8988T (cell line): ENCODE measurements at places on chromosomes 2 and 18.

DNA sequence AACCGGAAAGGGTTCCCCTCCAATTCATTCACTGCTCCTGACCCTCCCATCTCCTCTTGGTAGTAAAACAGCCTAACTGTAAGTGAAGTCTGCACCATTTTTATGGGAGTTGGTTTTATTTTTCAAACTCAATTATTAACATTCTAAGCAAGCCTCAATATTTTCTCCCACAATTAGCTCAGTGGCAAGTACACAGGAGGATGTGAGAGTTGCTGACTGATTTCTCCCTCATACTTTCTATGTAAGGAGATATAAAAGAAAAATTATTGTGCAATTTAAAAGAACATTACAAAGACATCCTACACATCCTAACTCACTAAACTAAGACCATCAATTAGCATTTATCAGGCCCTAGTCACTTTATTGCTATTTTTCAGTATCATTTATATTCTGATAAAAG is 73.9 kb downstream of the PIAS2 start:
- no peak for DNase-seq

- no peak for DNase-seq
These were observed 30.7 kb upstream of the LGALSL start for GRCh38 chr2:64423303-64423702.

DNA sequence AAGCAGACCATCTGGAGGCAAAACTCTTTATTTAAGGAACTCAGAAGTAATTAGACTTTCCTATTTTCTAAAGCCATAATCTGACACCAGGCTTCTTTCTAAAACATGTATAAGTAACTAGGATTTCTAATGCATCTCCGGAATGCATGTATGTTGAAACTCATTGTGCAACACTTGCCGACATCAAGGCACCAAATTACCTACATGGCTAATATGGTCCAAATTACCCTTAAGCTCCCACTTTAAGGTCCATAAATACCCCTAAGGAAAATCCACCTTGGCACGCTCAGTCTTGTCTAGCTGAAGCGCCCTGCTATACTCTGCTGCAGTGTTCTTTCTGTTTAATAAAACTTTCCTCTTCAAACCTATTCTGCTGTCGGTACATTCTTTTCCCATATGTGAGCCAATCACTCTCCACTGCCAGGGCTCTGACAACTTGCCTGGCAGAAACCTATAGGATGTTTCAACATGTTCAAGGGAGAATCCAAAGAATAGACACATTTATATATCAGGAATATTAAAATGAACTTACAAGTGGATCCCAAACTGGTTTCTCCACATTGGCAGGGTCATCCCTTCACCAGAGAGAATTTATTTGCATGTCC is 171.9 kb downstream of the GALNT1 start:
- no peak for DNase-seq

DNA sequence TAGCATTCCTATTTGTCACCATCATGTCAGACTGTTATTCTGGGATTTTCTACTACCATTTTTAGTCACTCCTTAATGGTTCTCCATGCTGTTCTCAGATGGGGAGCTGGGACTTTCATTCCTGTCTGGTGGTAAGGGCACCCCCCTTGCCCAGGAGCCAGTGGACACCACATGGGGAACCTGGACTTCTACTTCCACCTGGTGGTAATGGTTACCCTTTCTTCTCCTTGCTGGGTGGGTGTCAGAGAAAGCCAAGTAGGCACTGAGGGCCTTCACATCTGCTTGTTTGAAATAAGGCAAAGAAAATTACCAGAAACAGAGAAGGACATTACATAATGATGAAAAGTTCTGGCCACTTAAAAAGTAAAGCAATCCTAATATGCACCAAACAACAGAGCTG is 239.8 kb downstream of the FHOD3 start:
- no peak for DNase-seq

DNA sequence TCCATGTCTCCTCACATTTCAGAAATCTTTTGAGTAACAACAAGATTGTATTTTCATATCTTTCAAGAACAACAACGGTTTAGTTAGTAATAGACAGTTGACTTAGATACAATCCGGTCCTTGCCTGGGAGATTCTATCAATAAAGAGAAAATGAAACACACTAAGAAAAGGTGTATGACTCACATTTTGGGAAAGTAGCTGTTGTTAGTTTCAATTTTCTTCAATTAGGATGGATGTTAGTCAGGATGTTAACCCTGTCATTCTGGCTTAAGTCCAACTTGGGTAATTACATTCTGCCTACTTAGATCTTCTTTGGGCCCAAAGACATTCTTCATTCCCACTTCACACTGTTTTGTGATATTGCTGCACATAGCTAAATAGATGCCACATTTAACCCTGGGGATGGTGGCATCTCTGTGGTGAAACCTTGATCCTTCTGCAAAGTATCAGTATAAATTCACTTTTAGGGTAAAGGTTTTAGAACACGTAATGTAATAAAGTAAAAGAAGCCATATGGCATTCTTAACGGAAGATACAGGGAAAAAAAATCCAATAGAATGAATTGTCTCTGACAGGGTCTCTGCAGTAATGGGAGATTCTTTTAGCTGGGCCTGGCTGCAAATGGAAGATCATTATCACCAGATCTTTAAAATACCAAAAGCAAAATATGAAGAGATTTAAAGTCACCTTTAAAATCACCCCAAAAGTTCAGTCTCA is 365.5 kb downstream of the FIGN start:
- no peak for DNase-seq

DNA sequence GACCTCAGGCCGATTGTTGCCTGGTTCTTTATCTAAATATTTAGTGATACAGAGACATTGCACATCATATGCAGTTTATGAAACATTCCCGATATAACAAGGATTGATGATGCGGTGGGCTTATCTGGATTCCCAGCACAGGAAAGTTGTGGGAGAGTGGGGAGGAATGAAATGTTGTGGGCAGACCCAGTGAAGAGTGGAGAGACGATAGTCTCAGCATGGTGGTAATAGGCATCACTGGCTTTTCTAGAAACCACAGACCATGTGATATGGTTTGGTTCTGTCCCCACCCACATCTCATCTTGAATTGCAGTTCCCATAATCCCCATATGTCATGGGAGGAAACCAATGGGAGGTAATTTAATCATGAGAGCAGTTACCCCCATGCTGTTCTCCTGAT is 34.8 kb upstream of the RND3 start:
- no peak for DNase-seq

- no peak for DNase-seq
These were observed 968.5 kb downstream of the BCL11A start for GRCh38 chr2:59584958-59585357.

DNA sequence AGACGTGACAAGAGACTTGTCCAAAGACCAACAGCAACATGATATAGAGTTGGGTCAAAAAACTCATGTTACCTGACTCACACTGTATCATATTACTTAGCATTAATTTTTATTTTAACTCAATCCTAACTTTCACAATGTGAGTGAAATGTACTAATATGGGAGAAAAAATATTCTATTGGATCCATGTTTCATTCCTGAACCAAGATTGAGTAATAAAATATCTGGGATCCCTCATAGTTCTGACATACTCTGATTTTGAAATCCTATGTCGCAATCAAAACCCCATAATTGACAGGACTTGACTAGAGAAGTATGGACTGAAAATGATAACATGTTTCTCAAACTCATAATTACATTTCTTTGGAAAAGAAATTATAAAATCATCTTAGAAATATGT is 190.4 kb downstream of the RIT2 start:
- no peak for DNase-seq

GRCh38 chr2:187415449-187415848 is 32.6 kb downstream of the CALCRL start:
- no peak for DNase-seq

DNA sequence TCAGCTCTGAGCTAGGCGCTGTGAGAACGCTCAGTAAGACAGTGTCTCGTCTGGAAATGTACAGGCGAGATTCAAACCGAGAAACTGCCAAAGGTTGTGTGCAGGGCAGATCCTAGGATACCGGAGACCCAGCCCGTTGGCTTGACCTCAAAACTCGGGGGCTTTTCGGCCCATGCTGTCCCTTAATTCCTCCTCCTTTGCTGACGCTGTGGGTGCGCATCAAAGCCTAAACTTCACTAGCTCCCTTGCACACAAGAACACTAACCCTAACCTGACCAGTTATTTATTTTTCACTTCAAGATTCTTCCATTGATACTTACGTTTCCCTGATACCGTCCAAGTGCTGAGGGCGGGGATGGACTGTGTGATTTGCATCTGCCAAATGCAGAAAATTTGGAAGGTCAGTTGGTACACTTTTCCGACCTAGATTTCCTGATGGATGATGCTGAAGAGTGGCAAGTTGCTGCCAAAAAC is 1.0 kb upstream of the AAK1 start:
- DNase-seq = no peak

GRCh38 chr2:187922846-187923245 is 368.6 kb upstream of the TFPI start:
- no peak for DNase-seq

- DNase-seq = no peak
These were observed 130.0 kb downstream of the C2orf74 start for GRCh38 chr2:61291851-61292575.

GRCh38 chr2:239222312-239222660 is 178.5 kb downstream of the HDAC4 start:
- DNase-seq = no peak

DNA sequence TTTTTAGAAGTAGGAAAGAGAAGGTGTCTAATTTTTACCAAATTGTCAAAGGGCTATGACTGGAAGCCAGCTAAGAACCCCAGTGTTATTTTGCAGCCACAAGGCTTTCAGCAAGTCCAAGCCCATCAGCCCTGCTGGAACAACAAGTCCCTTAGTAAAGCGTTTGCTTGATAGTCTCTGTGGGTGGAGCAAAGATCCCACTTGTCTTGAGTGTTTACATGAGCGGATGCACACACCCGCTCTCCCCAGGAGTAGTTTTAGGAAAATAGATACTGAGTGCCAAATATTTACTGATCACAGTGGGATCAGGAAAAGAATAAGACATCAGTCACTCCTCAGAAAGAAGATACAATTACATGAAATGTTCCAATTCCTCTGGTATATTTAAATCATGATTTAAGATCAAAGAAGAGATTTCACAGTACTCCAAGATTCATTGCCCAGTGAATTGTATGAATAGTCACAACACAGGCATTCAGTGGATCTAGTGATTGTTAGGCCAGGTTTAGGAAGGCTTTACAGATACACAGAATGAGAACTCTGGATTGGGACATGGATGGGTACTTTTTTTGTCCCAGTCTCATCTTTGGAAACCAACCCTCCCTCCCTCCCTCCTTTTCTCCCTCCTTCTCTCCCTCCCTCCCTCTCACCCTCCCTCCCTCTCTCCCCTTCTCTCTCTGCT is 514.9 kb downstream of the PTPRM start:
- no peak for DNase-seq

GRCh38 chr2:70514612-70515055 is 39.0 kb downstream of the TGFA start:
- no peak for DNase-seq

- no peak for DNase-seq
These were observed at the start of gene CYP26B1 for GRCh38 chr2:72147303-72147971. CYP26B1 (minus strand) TSS chr2:72147862; CDS start chr2:72147834, 28 bp downstream.

DNA sequence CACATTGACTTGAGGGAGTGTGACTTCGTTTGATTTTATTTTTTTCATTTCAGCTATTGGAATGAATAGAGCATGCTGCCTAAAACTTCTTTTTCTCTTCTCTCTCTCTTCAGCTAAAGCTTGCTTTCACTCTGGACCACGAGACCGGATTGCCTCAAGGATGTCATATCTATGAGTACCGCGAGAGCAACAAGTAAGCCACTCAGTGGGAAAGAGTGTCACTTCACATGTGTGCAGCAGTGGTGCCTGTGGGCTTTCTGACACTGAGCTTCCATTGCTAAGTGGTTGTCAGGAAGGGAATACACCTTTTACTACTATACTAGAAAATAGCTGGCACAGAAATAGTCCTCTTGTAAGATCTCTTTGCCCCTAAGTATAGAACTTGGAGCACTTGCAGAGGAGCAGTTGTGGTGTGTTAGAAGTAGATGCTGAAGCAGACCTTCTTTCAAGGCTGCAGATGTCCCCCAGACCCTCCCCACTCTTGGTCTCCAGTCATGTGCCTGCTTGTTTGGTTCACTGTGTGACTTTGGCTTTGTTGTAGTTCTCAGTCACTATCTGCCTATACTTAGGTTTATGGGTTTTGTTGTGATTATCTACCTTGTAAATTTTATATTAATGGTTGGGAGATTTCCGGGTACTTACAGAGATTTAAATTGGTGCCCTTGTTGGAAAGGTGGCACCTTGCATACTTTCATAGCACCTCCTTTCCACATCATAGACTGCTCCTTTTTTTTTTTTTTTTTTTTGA is 78.5 kb upstream of the ALPP start:
- DNase-seq = no peak

- no peak for DNase-seq
These were observed 37.3 kb downstream of the GREB1 start for GRCh38 chr2:11571170-11571569.

DNA sequence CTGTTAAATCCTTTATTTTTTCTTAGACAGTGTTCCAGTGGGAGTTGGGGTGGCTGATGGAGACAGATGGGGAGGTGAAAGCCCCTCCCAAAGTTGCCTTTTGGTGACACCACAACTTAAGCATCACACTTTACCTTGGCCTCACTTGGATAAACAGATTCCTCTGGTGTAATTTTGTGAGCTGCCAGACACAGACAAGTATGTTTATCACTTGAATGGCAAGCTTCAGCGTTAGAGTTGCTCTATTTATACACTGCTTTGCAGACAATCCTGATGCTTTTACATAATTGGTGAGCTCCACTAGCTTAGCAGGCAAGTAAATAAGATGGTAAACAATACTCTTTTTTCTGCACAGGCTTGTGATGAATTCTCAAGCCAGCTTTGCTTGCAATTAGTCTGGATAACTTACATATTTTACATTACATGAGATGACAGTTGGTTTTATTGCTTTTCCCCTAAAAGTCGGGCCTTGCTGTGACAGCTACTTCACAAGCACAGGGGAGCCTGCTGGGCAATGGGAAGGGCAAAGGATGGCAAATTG is 226.2 kb downstream of the SLC8A1 start:
- no peak for DNase-seq

DNA sequence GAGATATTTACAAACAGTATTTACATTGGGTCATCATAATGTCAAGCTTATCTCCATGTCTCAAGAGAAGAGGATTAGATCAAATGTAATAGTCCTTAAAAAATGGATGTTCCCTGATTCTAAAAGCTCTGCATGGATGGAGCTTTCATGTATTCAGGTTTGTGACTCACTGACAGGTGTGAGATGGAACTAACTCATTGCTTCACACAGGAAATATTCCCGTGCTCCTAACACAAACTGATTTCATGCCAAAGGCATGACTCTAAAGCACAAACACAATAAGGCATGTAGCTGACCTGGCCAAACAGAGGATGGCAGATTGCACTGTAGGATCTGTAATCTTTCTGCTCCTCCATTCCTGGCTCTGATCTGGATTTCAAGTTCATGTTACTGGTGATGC is 110.0 kb downstream of the ALK start:
- DNase-seq = no peak

- DNase-seq = no peak
These were observed 42.3 kb downstream of the GULP1 start for GRCh38 chr2:188333751-188334524.

DNA sequence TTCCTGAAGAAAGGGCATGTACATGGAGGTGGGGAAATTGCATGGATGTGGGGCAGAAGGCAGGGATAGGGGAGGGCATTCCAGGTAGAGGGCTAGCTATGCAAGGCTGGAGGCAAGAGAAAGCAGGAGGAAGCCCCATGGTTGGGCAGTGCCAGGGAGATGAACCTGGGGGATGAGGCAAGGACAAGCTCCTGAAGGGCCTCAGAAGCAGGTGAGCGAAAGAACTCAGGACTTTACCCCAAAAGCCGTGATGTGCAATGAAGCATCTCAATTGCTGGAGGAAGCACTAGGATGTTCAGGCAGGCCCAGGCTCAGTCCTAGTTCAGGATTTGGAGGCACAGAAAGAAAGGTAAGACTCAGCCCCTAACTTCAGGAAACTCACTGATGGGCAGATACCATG is 117.0 kb upstream of the EPAS1 start:
- DNase-seq = no peak
